ENCODE measurements at places on chromosomes 1 and 21.

- peak; percentile 96 for ATAC-seq
These were observed 96.5 kb downstream of the ATP1B1 start for GRCh38 chr1:169202791-169203665.

- no peak for ATAC-seq
These were observed 35.8 kb upstream of the SOD1 start for GRCh38 chr21:31623664-31624063.

GRCh38 chr1:25482211-25482610 is 51.5 kb downstream of the MACO1 start:
- no peak for ATAC-seq

DNA sequence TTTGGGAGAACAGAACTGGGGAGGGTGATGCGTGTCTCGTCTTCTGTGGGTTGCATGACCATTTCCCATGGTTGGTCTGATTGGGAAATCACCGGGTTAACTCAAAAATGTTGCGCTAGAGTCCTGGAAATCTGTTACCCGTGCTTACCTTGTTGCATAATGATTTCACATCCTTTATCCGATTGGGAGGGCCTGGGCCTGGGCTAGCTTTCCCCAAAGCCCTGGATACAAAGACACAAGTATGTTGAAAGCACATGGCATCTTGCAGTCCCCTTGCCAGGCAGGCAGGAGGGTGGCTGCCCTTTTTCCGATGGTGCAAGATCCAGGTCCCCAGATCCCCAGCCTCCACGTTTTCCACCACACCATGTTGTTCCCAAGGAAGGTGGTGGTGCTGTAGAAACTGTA is 582 bp downstream of the TRPM2 start:
- no peak for ATAC-seq

- ATAC-seq = peak; percentile 71
These were observed 6.3 kb downstream of the HPCA start for GRCh38 chr1:32892368-32893197.

DNA sequence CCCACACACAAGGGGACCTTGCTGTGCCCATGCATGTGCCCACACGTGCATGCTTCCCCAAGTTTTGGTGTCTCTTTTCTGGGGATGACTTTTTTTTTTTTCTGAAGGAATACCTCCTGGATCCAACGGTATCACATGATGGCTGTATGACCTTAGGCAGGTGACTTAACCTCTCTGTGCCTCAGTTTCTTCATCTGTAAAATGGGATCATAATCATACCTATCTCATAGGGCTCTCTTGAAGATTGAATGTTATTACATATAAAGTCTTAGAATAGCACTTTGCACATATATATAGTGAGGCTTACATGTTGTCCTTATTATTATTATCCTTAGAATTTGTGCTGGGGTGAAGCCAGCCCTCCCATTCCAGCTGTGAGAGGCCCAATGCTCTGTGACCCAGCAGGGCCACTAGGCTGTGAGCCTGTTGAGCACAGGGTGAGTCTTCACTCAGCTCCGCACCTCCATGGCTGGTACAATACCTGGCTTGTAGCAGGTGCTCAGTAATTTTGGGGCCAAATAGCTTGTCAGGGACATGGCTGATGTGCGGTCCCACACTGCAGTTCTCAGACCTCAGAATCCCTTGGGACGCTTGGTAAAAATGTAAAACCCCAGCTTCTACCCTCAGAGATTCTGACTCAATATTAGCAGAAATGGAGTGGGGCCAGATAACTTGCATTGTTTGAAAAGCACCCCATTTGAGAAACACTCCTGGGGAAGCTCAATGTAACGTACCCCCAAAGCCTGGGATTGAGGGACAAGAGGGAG is 20.6 kb downstream of the STUM start:
- ATAC-seq = no peak

DNA sequence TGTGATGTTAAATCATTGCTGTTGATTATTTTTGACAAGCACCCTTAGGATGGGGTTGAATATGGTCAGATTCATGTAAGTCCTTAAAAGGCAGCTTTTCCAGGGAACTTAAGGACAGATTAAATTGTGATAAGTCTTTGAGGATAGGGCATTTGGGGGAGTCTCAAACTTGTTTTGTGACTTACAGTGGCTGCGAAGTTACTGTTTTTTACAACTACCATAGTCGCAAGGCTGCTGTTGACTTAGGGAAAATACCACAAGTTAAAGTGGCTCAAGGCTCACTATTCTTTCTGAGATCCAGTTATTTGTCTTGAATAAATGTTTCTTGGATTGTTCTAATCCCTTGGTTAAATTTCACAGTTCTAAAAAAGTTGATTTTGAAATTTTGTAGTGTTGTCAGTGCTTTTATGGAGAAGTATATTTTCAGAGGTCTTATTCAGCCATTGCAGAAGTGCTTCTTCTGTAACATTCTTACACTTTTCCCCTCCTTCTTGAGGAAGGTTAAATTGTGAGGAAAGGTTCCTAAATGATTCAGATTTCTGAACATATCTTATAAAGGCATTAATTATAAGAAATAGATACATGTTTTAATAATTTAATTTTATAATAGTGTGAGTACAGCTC is 47.0 kb upstream of the MPC2 start:
- ATAC-seq = no peak

GRCh38 chr21:35476621-35477395 is 427.7 kb upstream of the RUNX1 start:
- ATAC-seq = no peak

DNA sequence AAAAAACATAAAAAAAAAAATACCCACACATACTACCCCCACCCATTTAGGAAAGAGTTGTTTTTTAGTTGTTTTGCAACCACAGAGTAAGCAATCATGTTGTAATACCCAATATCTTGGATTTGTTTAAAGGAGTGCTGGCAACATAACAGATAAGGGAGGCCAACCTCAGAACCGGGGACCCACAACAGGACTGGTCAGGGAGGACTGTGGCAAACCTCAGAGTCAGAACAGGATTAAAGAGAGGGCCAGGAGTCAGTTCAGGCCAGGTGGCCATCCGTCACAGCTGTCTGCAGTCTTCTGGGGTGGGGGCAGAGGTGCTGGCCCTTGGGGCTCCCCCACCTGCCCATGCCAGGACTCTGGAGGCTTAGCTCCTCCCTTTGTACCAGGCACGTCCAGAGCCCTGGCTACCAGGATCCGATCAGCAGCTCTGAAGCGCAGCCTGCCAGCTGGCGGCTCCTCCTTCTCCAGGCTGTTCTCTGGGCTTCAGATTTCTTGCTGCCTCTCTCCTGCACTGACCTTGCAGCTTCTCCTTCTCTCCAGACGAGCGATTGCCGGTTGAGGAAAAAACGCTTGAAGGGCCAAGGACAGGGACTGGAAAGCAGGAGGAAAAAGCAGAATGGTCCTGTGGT is 7.9 kb downstream of the H6PD start:
- peak; percentile 22 for ATAC-seq

Data from motor neuron (in vitro differentiated cells).